ENCODE measurements at places on chromosomes 1 and 21.

DNA sequence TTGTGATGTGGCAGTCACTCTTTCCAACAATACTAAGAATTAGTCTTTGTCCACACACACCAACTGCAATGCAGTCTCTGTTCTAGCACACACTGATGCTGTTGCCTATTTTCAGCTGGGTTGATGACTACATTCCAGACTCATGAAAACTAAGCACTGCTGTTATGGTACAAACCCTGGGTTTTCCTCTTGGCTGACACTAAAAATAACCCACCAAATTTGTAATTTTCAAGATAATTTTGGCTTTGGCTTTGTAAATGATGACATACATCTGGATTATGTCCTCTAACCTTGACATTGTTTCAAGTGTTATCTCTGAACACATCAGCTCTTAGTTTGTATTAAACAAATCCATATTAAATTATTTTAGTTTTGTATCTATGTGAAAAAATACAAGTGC lies 444.8 kb downstream of the PTPRC start:
- DNase-seq: peak; percentile 2

- DNase-seq: no peak
Observed at GRCh38 chr1:36239941-36240637, 15.8 kb downstream of the THRAP3 start.

GRCh38 chr1:54774820-54775498 lies 10.6 kb upstream of the PARS2 start:
- no peak for DNase-seq

DNA sequence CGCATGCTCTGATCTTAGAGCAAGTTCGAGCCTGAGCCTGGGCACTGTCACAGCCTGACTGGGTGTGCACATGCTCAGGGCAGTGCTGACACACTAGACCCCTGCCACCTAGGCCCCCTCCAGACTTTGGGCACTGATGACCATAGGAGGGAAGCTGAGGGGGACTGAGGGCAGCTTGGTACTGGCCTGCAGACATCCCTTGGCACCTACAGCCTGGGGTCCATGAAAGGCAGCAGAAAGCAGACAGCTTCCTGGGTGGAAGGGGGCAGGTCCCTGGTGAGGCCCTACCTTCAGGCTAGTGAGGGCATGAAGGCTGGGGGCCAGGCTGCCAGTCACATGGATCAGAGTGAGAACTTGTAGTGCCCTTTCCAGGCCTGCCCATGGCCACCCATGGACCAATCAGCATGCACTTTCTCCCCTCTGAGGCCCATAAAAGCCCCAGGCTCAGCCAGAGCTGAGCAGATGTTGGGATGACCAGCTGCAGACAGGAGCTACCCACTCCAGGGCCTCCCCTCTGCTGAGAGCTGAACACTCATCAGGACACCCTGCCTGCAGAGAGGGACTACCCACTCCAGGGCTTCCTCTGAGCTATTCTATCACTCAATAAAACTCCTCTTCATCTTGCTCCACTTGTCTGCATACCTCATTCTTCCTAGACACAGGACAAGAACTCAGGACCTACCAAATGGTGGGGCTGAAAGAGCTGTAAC lies 680.8 kb downstream of the MATN1 start:
- DNase-seq: no peak

DNA sequence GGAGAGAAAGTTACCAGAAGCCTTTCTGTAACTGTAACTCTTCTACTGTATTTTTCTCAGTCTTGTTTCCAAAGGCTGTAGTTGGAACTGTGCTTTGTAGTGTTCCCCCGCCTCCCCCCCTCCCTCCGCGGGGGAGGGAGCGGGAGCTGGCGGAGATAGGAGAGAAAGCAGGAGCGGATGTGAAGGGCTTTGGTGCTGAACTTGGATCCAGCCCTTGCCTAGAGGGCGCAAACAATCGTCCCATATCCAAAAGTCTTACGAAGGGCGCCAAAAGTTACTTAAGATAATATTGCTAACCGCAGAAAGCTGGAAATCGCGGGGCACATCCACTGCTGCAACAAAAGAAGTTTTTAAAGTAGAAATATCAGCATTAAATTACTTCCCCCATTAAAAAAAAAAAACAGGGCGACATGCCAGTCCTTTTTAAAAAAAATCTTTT lies 2.4 kb upstream of the NFIA start:
- peak; percentile 32 for DNase-seq

DNA sequence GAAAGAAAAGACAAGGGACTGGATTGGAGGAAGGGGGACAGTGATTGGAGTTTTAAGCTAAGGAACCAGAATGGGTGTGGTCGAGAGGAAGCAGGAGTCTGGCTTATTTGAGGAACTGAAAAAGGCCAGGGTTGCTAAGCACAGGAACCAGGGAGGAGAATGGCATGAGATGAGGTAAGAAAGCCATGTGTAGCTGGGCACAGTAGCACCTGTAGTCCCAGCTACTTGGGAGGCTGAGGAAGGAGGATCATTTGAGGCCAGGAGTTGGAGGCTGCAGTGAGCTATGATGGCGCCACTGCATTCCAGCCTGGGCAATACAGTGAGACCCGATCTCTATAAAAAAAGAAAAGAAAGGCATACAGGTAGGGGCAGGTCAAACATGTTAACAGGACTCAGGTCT lies 8.1 kb upstream of the KHDRBS1 start:
- no peak for DNase-seq

DNA sequence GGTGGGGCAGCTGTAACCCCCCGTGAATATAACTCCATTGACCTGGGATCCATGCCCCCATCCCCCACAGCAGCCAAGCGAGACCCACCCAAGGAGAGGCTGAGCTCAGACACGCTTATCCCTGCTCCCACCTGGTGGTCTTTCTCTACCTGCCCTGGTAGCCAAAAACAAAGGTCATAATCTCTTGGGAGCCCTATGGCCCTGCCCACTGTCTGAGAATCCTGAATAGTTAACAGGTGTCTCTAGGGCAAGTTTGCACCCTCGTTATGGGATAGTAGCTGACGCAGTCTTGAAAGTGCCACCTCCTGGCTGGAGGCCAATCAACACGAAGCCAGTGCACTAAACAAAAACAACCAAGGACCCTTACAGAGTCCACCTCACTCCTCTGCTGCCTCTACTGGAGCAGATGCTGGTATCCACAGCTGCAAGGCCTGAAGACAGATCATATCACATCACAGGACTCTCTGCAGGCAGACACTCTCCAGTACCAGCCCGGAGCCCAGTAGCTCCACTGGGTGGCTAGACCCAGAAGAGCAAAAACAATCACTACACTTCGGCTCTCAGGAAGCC lies 134.3 kb upstream of the C1orf174 start:
- no peak for DNase-seq

- DNase-seq: no peak
Observed at GRCh38 chr1:109937738-109938137, 27.1 kb downstream of the CSF1 start.

- no peak for DNase-seq
Observed at GRCh38 chr1:32893198-32894018, 7.1 kb downstream of the HPCA start.

GRCh38 chr1:162835157-162835899 lies 25.6 kb downstream of the CCDC190 start:
- no peak for DNase-seq

DNA sequence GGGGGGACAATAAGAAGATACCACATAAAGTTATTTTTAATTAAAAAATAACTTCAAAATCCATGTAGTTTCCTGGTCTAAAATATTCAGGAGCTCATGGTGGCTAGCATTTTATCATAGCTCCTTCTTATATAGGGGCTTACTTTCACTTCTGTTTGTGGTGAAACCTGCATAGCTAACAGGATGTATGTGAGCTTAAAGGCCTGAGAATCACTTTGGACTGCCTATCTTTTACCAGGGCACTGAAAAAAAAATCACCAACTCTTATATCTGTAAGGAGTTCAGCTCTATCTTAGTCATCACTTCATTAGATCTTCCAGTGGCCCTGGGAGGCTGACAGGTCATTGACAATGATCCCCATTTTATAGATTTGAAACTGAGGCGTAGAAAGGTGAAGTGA lies 21.3 kb downstream of the UROD start:
- no peak for DNase-seq

DNA sequence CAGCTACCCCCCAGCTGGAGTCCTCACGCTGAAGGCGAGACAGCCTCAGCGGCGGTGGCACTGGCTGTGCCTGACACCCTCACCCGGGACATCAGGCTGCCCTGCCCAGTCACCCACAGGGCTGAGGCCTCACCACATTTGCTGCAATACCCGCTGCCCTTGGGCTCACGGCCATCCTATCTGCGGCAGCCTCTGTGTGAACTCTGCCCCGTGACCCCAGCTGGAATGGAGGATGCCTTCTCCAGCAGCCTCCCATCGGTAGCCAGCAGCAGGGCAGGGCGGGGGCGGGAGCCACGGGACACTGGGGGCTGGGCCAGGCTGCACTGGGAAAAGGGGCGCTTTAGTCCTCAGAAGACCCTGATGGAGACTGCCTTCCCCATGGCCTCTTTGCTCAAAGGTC lies 112.4 kb upstream of the ZBTB40 start:
- no peak for DNase-seq
